ENCODE measurements at places on chromosomes 2 and 18.

GRCh38 chr18:32175265-32175664 is 14.6 kb upstream of the MEP1B start:
- DNase-seq = no peak

DNA sequence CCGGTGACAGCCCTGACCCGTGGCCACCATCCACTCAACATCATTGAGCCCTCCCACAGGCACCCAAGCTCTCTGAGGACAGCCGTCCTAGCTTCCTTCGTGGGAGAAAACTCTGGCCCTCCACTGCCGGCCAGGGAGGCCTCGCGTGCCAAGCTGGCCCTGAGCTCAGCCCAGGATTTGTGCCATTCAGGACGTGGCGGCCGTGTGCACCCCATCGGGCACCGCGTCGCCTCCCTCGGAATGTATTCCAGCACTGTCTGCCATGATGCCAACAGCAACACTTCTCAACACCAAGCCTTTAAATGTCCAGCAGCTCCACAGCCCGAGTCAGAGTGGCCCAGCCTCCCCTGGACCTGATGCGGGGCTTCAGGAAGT is 35.7 kb downstream of the ZNF516 start:
- DNase-seq = no peak

GRCh38 chr2:216033403-216033802 is 20.1 kb upstream of the MREG start:
- no peak for DNase-seq

DNA sequence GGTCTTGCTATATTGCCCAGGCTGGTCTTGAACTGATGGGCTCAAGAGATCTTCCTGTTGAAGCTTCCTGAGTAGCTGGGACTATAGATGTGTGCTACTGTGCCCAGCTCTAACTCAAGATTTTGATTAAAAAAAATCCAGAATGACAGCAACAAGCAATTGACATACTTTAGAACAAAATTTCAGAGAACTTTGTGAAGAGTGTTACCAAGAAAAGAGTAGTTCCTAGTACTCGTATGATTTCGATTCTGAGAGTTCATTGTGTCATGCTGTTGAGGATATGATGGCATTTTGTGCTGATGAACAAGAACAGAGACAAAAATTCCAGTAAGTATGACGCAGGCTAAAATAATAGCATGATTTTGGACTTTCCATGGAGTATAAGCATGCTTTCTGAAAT is 90.2 kb upstream of the TWSG1 start:
- DNase-seq = no peak

DNA sequence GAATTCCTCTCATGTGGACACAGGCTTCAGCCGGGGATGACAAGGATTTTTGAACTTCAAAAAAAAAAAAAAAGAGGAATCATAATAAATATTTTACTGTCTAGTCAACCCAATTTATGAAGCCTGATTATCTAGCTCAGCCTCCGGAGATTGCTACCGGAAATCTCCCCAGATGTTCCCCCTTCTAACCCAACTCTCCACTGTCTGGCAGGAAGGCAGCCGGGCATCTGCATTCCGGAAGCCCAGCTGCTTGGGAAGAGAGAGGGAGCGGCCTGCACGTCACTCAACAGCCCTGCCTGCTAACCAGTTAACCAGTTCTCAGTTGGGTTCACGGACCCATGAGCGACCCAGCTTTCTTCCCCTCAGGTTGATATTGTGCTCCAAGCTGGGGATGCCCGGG is 87.2 kb upstream of the POU3F3 start:
- DNase-seq = no peak

GRCh38 chr2:215454519-215455246 is 18.8 kb upstream of the FN1 start:
- no peak for DNase-seq

Measured in left renal pelvis (tissue), 4 donors.